D721Med (cell line): ENCODE measurements at places on chromosomes 11 and 22.

DNA sequence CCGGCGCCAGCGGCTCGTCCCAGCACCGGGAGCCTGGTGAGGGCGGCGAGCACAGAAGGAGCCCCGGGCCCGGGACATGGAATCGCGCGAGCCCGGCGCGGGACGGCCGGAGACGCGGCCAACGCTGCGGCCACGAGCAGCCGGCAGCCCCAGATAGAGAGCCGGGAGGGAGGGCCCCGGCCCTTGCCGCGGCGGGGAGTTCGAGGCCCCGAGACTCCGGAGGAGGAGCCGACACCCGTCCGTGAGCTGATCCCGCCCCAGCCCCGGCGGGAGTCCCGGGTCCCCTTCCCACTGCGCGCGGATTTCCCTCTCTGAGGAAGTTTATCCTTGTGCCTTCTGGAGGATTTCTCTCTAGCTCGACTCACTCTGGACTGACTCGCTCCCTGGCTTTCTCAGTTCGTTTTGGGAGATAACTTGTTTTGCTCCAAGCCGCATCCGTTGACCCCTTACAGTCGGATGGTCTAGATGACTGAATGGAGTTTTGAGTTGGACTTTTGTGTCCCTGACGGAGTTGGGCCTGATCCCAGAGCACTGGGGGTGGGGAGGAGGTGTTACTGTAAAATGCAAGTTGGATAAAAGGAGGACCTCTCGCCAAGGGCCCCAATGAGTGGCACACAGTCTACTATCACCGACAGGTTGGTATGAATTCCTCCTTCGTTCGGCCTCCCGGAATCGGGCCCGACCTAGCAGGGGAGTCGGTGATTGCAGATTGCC is 585 bp downstream of the ARHGEF12 start:
- DNase-seq, result no peak

GRCh38 chr11:2460540-2461252 is 15.9 kb downstream of the KCNQ1 start:
- no peak for DNase-seq

DNA sequence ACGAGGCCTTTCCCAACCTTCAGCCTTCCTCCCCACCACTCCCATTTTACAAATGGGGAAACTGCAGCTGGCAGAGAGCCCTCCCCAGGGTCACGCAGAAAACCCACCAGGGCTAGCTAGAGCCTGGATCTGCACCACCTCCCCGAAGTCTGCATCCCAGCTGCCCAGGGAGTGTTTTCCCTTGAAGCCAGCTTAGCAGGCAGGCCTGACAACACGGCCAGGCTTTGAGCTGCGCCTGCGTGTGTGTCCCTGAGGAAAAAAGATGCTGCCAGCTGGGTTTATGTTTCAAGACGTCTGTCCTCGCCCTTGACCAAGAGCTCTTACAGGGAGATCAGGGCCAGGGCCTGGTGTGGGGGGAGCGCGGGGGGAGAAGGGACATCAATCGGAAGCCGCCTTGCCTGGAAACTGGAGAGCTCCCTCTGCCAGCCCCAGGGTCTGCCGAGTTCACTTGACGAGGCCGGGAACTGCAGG is 20.3 kb downstream of the WNT11 start:
- DNase-seq, result no peak

- no peak for DNase-seq
These were observed 307.2 kb upstream of the MPPED2 start for GRCh38 chr11:30893318-30893717.

- DNase-seq, result peak; percentile 28
These were observed 486 bp downstream of the CLMP start for GRCh38 chr11:123194337-123195187.

- DNase-seq, result no peak
These were observed 349.2 kb downstream of the AASDHPPT start for GRCh38 chr11:106426696-106427095.

DNA sequence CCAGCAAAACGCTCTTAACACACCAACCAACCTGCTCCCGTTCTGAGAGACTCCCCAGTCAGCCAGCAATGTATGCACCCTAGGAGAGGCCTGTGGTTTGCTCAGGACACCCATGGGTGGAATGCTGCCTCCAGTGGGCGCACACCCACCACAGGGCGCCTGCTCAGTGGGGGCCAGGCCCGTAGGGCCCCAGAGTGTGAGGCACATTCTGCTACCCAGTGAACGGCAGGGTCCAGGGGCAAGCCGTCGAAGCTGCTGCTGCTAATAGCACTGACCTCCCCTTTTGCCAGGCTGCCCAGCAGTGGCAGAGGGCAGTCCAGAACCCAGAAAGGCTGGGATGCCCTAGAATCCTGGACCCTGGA is 12.8 kb downstream of the B3GAT1 start:
- no peak for DNase-seq

- DNase-seq, result no peak
These were observed 13.9 kb downstream of the CCDC157 start for GRCh38 chr22:30370641-30371230.

DNA sequence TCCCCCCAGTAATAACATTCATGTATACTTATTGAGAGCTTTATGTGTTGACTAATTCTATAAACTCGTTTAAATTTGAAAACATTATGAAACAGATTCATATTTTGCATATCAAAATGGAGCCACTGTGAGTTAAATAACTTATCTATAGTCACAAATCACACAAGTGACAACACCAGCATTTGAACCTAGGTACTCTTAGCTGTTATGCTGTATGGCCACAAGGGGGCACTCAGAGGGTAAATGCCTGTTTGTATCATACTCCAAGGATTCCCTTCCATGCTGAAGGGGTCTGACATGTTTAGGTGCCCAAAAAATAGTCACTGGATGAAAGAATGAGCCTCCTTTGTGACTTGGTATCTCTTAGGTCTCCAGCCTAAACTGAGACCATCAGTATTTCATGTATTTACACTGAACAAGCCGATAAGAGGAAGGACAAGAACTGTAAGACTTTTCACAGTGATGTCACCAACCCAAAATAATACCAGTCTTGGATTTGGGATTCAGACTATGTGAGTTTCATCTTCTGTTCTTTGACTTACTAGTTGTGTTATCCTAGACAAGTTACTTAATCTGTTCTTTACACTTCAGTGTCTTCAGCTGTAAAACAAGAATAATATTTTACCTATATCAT is 12.2 kb upstream of the OR52D1 start:
- no peak for DNase-seq

DNA sequence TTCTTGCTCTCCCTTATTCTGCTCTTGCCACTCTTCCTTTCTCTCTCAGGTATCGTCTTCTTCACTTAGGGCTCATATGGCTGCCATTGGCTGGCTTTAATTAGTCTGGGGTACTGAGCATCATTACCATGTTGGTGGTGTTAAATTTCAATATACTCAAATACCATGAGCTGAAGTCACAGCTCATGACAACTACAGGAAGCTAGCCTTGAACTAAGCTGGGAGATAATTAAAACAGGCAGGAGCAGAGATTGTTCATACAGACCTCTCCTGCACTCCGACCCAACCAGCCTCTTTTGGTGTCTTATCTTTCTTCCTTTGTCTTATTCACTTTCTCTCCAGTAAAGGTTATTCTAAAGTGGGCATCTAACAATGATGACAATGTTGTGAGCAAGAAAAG is 130.9 kb upstream of the BLID start:
- no peak for DNase-seq

GRCh38 chr11:71456294-71456693 is 3.3 kb downstream of the NADSYN1 start:
- DNase-seq, result no peak

- DNase-seq, result no peak
These were observed 25.2 kb upstream of the OR8B8 start for GRCh38 chr11:124470561-124471227.

DNA sequence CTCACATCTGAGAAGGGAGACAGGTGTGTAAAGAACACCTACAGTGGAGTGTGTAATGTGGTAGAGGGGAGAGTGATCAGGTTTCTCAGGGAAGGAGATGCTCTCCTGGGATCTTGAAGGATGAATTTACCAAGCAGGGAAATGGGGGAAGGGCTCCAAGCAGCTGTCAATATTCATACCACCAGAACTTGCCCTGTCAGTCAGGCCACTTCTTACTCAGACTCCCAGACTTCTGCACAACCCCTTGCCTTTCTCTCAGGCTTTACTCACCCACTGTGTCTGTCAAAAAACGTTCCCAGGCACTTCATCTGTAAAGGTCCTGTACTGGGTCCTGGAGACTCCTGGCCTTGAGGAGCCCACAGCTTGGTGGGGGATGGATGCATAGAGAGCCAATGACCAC is 14.0 kb upstream of the FCHSD2 start:
- no peak for DNase-seq

DNA sequence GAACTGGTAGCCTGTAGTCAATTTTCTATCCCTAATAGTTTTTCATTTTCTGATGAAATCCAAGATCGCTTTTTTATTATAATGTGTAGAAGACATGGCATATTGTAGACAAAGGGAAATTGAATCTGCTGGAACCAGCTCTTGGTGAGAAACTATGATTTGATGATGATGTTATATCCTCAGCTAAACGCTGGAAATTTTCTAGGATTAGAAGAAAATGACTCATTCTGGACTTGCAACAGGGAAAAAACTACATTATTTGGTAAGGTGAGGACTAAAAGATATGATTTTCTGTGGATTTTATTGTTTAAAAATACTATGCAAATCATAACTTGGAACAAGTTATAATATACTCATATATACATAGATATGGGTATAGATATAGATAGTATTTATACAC is 14.1 kb upstream of the PGM2L1 start:
- no peak for DNase-seq

DNA sequence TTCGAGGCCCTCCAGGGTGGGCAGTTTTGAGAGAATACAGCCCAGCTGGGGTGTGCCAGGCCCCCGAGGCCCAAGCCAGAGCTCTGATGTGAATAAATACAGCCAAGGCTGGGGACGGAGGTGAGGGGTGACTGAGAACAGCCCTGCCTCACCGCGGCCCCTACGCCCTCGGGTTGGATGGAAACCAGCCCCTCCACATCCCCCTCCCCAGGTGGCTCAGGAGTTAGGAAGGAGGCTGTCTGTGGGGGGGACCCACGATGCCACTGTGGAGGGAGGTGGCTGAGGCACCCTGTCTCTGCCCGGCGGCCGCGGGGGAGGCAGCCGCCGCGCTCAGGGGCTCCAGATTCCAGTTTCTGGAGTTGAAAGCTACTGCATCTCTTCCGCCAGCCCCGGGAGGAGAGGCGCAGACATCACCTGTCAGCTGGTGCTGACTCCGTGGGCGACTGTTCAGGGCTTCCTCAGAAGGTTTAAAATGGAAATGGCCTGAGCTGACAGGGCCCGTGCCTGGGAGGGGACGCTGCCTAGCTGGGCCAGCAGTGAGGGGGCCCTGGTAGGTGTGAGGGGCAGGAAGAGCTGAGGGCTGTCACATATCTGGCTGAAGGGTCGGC is 1.4 kb downstream of the FLRT1 start:
- no peak for DNase-seq

DNA sequence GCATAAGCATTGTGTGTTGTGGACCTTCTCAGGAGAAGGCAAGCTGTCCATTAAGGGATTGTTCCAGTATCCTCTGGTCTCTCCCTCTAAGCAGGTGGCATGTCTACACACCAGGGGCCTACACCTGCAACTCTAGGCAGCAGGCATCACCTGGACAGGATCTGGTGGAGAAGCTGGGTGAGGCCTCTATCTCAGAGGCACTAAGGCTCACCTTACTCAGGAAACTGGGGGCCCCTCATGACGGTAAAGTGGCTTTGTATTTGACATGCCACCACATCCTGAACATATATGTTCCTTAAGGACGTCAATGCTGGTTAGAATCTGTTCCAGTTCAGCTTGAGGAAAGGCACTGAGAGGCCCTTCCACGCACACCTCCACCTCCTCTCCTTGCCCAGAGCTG is 891.3 kb downstream of the OPCML start:
- no peak for DNase-seq

GRCh38 chr11:69320756-69321741 is 27.1 kb downstream of the MYEOV start:
- no peak for DNase-seq

- DNase-seq, result no peak
These were observed 12.7 kb upstream of the CD44 start for GRCh38 chr11:35126000-35126878.

DNA sequence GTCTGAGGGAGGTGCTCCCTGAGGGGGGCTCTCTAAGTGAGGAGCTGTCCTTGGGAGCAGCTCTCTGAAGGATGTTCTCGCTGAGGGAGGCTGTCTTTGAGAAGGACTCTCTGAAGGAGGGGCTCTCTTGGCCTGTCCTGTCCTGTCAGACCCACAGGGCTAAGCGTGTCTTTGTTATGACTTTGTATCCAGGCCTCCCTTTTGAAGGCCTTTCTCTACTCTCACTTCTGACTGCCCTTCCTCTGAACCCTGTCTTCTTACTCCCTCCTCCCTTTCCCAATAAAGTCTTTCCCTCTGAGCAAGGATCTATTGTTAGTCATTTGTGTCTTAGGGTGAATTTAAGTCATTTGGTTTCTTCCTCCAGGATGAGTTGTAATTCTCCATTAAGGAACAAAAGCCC is 330.1 kb upstream of the PLET1 start:
- no peak for DNase-seq

- no peak for DNase-seq
These were observed 153.9 kb upstream of the ZC3H12C start for GRCh38 chr11:109939166-109939810.

DNA sequence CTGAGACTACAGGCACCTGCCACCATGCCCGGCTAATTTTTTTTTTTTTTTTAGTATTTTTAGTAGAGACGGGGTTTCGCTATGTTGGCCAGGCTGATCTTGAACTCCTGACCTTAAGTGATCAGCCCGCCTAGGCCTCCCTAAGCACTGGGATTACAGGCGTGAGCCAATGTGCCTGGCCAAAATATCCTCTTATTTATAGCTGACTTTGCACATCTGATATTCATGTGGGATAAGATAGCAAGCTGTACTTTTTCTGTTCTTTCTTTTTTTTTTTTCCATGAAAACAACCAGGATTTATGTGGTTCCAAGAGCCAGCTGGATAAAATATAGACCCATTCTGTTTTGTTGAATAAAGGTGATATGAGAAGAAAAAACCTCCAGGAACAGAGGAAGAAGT is 12.1 kb upstream of the XBP1 start:
- DNase-seq, result no peak

DNA sequence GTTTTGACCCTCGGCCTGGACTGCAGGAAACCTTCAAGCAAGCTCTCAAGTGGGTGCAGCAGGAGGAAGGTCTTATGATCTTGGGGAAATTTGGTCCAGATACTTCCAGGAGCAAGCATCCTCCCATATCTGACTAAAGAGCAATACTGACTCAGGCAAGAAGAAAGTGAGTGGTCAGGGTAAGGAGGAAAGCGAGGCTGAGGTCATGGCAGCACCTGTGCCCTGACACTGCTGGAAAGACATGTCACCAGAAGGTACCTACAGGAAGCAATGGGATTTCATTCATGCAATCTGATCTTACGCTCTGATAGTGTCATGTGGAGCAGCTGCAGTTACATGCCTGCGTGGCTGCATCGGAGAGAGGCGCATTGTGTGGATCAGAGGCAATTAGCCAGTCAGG is 6.5 kb upstream of the TOP3B start:
- no peak for DNase-seq
